Osteoblast (primary cell): ENCODE measurements at places on chromosomes 3 and 15.

- DNase-seq, result no peak
These were observed 42.8 kb upstream of the UBE2E1 start for GRCh38 chr3:23762759-23763477.

GRCh38 chr3:53633197-53633787 lies 138.9 kb downstream of the CACNA1D start:
- DNase-seq, result no peak

- DNase-seq, result no peak
These were observed 58.0 kb downstream of the GPR160 start for GRCh38 chr3:170095771-170096170.

DNA sequence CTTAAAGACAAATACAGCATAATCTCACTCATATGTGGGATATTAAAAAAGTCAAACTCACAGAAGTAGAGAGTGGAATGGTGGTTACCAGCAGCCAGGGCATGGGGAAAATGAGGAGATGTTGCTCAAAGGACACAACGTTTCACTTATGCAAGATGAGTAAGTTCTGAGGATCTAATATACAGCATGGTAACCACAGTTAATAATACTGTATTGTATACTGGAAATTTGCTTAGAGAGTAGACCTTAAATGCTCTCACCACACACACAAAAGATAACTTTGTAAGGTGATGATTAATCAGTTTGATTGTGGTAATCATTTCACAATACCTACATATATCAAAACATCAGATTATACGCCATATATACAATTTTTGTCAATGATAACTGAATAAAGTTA lies 60.0 kb downstream of the MYH15 start:
- no peak for DNase-seq

DNA sequence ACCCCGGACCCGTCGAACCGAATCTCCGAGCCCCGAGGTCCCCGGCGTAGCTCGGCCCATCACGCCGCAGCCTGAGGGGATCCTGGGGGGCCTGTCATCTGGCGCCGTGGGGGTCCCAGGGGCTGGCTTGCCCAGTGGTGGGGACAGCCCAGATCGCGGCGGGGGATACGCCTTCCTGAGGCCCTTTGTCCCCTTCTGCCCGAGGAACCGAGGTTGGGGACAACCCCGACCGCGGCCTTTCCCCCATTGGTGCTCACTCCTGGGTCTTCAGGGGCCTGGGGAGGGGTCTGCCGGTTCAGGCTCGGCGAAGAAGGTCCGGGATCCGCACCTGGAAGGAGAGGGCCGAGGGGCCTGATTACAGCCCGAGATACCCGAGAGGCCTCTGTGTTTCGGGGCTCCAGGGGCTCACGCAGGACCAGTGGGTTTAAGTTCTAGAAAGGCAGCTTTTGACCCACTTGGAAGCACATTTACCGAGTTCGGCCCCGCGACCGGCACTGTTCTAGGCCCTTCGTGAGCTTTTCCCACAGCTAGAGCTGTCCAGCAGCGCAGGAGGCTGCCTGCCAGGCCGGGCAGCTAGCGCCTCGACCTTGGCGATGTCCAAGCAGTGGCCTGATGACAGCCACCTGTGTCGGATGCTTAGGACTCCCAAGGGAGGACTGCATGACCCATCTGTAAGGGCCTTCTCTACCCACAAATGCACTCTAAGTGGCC lies 504 bp downstream of the ABHD2 start:
- DNase-seq, result no peak

- DNase-seq, result no peak
These were observed 46.8 kb upstream of the POMGNT2 start for GRCh38 chr3:43152649-43153048.
